ENCODE measurements at places on chromosomes 3 and 15. TPM values are rescaled to one million over a fixed set of nuclear protein-coding genes. Genes with fewer than 3 reads are reported as not detected.

The GOLGA6L25 gene
- not detected for total RNA-seq

The RASL12 gene
- total RNA-seq: not detected

The TMC3 gene
- 0.05 TPM for total RNA-seq

The ZNF80 gene
- not detected for total RNA-seq

The CHRM5 gene
- total RNA-seq: not detected

The MAGEL2 gene
- under 0.01 TPM for total RNA-seq

The ARGFX gene
- not detected for total RNA-seq

The CELF6 gene
- total RNA-seq: 0.17 TPM

The TCAIM gene
- 25.4 TPM for total RNA-seq

The COL6A5 gene
- not detected for total RNA-seq

The B4GALT4 gene
- 4.2 TPM for total RNA-seq

The TRPM7 gene
- 37.1 TPM for total RNA-seq

The CISH gene
- 0.51 TPM for total RNA-seq

The TRIM71 gene
- not detected for total RNA-seq

The AMIGO3 gene
- total RNA-seq: 1.0 TPM

The MST1R gene
- total RNA-seq: 0.34 TPM

The CHRD gene
- 0.34 TPM for total RNA-seq

The VPS39 gene
- total RNA-seq: 47.0 TPM

The SLC15A2 gene
- 0.33 TPM for total RNA-seq

The CCDC54 gene
- not detected for total RNA-seq

The PSTPIP1 gene
- total RNA-seq: 0.51 TPM

The MAP3K13 gene
- 13.2 TPM for total RNA-seq

The LMAN1L gene
- not detected for total RNA-seq

The KLHL25 gene
- total RNA-seq: 5.4 TPM

The ANKUB1 gene
- total RNA-seq: not detected

The SORD gene
- 3.6 TPM for total RNA-seq

The GASK1A gene
- total RNA-seq: not detected

Measured in dermis blood vessel endothelial cell (primary cell).